ENCODE measurements at places on chromosomes 2 and 18.

DNA sequence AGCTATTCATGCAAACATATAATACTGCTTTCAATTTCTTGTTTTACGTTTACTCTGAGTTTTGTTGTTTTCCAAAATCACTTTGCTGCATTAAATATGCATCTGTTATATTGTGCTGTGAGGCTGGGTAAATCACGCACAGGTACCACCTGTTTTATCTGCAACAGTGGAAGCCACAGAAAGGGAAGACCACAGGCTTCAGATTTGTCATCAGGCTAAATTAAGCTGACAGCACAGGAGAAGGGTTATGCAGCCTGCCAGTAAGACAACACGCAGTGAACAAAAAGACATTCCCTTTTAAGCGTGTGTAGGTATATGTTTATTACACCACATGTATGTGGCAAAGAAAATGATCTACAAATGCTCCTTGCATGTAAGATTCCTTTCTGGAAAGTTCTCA is 38.2 kb downstream of the ZNF516 start:
- no peak for DNase-seq

- no peak for DNase-seq
Observed at GRCh38 chr2:236034974-236035373, 133.2 kb downstream of the GBX2 start.

DNA sequence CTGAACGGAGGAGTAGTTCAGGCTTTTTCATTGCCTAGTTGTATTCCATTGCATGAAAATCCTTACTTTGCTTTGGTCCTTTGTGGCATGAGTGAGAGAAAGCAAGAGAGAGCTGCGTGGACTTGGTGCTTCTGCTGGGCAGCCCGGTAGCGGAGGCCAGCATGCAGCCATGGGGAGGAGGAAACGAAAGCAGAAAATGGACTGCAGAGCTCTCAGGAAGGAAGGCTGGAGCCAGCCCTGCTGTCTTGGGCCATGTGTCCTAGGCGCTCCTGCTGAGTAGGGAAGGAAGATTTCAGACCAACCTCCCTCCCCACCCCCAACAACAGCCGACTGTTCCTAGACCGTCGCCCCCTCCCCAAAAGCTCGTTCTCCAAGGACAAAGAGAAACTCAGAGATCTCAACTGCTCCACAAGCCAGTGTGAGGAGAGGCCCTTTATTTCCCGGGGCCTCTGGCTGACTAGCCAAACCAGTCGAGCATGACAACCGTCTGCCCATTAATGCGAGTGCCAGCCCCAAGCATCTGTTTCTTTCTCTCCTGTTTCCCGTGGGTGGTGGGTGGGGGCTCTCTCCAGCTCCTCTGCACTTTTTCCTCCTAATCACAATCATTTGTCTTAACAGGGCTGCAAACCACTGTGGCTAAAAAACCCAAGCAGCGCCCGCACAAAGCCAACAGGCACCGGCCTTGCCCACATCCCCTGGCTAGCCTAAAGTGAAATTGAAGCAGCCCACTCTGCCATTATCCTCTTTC is 66.8 kb upstream of the FZD7 start:
- no peak for DNase-seq

GRCh38 chr18:21129566-21130216 is 18.1 kb upstream of the ROCK1 start:
- no peak for DNase-seq

- no peak for DNase-seq
Observed at GRCh38 chr18:53153800-53154199, 813.8 kb downstream of the DCC start.

DNA sequence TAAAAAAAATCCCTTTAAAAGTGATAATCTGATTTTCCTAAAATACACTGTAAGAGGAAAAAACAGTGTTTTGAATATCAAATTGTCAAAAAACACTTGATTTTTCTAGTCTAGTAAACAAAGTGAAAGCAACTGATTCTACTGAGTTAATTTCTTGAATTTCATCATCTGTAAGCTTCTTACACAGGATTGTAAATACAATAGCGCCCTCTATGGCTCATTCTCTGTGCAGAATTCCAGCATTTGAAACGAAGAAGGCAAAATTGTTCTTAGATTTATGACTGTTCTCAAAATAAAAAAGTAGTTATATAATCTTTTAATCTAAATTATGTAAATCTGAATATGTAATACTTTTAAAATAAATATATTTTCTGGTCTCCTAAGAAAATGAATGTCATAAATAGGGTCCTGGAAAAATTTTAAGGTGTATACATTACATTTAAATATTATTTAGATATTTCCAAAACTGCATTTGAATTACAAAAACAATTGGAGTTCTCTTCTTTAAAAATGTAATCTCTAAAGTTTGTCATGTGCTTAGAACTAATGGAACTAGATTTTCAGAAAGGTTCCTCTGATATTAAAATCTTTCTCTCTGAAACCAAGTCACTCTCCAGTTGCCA is 176.9 kb upstream of the MC4R start:
- no peak for DNase-seq

GRCh38 chr2:10091182-10091888 is 11.1 kb upstream of the CYS1 start:
- no peak for DNase-seq

Data from activated CD4-positive, CD25-positive, alpha-beta regulatory T cell treated with anti-CD3 and anti-CD28 coated beads, Interleukin-2, amount 50 U/mL, for 72 hours (primary cell).